ENCODE measurements at places on chromosomes 5 and 9.

DNA sequence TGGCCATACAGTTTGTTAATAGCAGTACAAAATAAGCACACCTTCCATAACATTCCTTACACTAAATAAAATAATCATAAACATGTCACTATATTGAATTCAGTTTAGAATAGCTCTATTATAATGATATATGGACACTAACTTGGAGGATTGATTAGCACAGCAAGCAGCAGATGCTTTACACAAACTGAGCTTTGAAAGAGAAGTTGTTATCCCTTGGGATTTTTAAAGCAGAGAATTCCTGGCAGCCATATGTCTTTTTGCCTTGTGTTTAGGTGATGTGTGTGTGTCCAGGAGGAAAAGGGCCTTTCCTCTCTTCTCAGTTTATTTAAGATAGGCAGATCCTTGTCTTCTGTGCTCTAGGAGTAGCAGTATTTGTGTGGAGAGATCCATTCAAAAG, 232.2 kb upstream of the GRIN3A start:
- DNase-seq = no peak

DNA sequence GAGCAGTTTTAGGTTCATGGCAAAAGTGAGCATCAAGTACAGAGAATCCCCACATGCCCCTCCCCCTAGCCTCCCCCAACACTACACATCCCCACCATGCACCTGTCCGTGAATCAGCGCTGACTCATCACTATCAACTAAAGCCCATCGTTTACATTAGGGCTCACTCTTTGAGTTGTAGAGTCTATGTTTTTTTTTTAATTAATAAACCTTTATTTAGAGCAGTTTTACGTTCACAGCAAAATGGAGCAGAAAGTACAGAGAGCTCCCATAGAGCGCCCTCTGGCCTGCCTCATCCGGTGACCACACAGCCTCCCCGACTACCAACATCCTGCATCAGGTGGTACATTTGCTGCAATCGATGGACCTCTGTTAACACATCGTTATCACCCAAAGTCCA, 47.9 kb upstream of the UNC5A start:
- DNase-seq = peak; percentile 48

GRCh38 chr9:18002718-18003438, 424.0 kb downstream of the SH3GL2 start:
- DNase-seq = no peak

DNA sequence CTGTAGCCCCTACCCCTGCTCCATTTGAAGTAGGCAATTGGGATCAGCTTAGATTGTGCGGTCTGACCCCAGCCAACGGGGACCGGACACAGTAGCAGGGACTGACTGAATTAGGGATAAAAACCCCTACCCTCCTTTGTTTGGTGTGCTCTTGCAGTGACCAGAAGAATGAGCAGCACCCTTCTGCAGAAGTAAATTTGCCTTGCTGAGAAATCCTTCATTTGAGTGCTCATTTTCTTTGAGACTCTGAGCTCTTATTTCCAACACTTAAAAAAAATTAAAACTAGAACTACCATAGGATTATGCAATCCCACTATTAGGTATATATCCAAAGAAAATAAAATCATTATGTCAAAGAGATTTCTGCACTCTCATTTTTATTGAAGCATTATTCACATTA, 560.0 kb downstream of the CDH12 start:
- DNase-seq = no peak

- DNase-seq = no peak
Measured at GRCh38 chr5:68372161-68372560, 156.6 kb downstream of the PIK3R1 start.

GRCh38 chr5:170533383-170533782, 29.6 kb downstream of the KCNIP1 start:
- no peak for DNase-seq
